ENCODE measurements at places on chromosomes 13 and 19.

GRCh38 chr19:32313569-32314265 lies 31.7 kb upstream of the ZNF507 start:
- no peak for DNase-seq

- no peak for DNase-seq
These were observed 711 bp downstream of the CAMSAP3 start for GRCh38 chr19:7596211-7596937.

DNA sequence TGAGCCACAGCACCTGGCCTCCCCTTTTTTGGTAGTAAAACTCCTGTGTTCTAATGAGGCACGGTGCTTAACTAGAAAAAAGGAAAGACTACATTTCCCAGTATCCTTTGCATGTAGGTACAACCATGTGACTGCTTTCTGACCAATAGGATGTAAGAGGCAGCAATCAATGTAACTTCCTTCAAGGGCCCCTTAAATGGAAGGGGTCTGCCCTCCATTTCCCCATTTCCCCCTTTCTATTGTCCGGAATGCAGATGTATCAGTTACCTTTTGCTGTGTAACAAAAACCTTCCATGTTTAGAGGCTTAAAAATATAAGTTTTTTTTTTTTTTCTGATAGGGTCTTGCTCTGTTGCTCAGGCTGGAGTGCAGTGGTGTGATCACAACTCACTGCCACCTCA lies 2.2 kb downstream of the GPR32 start:
- no peak for DNase-seq

DNA sequence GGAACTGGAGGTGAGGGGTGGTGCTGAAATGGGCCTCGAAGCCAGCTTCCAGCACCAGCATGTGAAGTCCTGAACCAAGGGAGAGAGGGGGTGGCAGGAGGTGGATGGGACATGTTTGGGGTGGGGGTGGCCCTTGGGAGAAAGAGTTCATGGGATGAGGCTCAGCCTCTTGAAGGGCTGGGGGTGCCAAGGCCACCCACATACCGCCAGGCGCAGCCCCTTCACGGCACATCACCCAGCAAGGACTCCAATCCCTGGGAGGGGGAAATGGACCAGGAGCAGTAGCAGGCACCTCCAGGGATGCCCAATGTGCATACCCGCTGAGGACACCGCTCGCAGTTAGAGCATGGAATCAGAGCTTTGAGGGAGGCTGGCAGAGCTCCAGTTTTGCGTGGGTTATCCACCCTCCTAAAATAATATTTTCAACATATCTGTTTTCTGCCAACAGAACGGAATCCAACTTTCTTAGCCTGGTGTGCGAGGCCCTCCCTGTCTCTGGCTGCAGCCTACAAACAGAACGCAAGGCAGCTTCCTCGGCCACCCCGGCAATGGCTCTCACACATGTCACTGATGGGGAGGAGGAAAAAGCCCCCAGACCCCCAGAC lies 140.5 kb upstream of the VSTM2B start:
- DNase-seq: no peak

- DNase-seq: no peak
These were observed 179.2 kb downstream of the NHLRC3 start for GRCh38 chr13:39217471-39217870.

DNA sequence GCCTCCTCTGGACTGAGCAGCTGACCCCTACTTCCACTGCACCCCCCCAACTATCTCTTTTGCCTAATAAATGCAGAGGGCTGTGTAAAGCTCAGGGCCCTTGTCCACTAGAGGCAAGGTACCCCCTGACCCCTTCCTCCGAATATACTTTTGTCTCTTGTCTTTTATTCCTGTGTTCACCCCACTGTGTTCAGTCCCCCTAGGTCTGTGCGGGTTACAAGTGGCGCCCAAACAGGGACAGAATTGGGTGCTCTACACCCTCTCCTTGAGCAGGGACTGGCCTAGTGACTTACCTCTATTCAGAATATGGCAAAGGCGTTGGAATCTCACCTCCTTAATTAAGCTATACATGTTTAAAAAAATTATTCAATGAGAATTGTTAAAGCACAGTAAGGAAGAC lies 15.0 kb downstream of the ZNF350 start:
- DNase-seq: no peak

- no peak for DNase-seq
These were observed 24.8 kb upstream of the NAXD start for GRCh38 chr13:110590577-110590976.

GRCh38 chr13:32883474-32883873 lies 132.7 kb upstream of the KL start:
- peak; percentile 63 for DNase-seq

GRCh38 chr13:102517959-102518358 lies 78.8 kb upstream of the TPP2 start:
- DNase-seq: no peak

DNA sequence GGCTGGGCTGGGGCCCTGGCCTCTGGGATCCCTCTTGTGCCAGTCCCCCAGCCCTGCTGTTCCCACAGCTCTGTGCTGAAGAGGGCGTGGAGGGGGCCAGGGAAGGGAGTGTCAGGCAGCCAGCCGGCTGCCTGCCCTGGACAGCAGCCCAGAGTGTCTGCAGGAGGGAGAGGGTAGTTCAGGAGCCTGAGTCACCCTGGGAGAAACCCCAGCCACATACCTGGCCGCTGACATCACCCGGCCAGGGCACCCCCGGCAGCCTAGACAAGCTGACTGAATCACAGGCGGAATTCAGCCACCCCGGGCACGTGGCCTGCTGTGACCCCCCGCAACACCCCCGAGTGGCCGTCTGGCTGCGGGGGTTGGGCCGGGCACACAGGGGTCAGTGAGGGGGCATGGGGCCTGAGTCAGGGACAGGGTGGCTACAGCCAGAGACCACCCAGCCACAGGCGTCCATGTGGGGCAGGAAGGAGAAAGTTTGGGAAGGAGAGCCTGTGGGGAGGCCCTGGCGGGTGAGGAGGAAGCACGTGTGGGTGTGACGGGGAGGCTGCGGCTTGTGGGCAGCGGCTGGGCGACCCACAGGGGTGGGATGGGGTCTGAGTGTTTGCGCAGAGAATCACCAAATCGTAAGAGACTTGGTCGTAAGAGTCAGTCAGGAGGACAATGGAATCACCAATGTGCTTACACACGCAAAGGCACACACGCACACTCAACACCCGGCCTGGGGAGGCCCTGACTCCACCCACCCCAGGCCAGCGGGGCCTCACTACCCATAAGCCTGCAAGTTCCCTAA lies 11.9 kb upstream of the FOSB start:
- peak; percentile 98 for DNase-seq

DNA sequence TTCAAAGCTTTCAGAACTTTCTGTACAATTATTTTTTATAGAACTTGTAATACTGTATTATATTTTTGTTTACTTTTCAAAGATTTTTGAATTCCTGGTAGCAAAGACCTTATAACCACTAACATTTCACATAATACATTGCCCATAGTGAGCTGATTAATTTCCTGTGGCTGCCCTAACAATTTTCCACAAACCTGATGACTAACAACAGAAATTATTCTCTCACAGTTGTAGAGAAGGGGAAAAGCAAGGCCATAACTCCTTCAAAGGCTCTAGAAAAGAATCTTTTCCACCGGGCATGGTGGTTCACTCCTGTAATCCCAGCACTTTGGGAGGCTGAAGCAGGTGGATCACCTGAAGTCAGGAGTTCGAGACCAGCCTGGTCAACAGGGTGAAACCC lies 19.1 kb downstream of the KLF12 start:
- peak; percentile 75 for DNase-seq

GRCh38 chr13:39904959-39905358 lies 249.5 kb downstream of the COG6 start:
- no peak for DNase-seq

- no peak for DNase-seq
These were observed 43.6 kb downstream of the SIPA1L3 start for GRCh38 chr19:37950471-37951175.

DNA sequence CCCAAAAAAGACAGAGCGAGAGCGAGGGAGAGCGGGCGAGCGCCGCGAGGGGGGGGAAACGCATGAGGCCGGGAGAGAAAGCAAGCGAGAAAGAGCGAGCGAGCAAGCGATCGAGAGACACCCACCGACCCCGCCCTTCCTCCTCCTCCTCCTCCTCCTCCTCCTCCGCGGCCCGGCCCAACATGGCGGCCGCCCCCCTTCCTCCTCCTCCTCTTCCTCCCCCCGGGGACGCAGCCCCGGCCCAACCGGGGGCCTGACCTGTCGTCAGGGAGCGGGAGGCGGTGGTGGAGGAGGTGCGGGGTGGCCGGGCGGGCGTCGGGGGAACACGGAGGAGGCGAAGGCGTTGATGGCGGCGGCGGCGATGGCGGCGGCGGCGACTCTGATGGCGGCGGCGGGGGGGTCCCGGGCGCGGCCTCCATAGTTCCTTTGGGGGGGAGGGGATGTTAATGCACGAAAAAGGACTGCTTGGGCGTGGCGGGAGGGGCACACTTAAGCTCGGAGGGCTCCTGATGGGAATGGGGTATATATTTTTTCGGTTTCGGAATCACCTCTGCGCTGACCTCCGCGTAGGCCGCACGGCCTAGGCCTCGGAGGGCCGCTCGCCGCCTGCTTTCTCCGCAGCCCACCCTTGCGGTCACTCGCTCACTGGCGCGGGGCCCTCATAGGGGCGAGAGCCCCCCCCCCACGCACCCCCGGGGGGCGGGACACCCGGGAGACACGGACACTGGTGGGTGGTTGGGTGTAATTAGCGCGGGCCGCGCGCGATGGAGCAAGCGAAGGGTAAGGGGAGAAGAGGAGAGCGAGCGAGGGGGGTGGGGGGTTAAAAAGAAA lies 1.2 kb downstream of the ZC3H4 start:
- DNase-seq: no peak

- DNase-seq: no peak
These were observed 8.9 kb downstream of the ZNF586 start for GRCh38 chr19:57778336-57778735.

- DNase-seq: no peak
These were observed 29.6 kb upstream of the UBE2L5 start for GRCh38 chr13:30392681-30393045.

DNA sequence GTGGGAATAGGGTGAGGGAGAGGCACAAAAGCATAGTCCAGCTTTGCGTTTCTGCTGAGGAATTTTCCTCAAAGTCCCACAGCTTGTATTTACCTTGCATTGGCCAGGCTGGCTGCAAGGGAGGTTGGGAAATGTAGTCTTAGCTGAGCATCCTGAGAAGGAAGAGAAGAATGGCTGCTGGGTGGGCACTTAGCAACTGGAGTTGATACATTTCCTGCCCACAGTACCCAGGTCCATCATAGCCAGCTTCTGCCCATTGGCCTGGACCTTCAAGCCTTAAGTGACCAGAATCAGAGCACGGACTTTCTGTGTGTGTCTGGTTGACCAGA lies 112.4 kb downstream of the SIPA1L3 start:
- DNase-seq: no peak
